ENCODE measurements at places on chromosomes 1 and 21.

DNA sequence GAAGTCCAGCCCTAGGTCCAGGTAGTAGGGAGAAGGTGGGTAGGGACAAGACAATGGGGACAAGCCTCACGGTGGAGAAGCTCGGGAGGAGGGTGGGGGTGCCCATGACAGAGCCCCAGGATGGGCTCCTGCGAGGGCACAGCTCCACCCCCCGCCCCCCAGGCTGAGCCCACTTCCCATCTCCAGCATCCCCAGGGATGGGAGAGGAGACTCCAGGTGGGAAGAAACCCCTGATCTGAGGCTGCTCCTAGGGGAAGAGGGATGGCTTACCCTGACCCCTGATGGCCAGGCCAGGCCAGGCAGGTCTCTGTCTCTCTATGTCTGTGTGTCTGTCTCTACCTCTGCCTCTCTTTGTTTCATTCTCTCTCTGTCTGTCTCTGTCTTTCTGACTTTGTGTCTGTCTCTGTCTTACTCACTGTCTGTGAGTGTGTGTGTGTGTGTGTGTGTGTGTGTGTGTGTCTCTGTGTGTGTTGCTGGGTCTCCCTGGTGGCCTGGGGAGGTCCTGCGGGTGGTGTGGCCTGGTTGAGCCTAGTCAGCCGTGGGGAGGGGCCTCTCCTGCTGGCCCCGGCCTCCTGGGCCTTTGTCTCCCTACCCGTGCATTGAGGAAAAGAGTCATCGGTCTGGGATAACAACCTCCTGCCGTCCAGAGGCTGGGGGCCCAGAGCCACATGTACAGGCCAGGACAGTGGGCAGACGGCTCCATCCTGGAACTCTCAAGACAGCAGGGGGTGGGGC, 45.7 kb downstream of the WNT9A start:
- no peak for DNase-seq

DNA sequence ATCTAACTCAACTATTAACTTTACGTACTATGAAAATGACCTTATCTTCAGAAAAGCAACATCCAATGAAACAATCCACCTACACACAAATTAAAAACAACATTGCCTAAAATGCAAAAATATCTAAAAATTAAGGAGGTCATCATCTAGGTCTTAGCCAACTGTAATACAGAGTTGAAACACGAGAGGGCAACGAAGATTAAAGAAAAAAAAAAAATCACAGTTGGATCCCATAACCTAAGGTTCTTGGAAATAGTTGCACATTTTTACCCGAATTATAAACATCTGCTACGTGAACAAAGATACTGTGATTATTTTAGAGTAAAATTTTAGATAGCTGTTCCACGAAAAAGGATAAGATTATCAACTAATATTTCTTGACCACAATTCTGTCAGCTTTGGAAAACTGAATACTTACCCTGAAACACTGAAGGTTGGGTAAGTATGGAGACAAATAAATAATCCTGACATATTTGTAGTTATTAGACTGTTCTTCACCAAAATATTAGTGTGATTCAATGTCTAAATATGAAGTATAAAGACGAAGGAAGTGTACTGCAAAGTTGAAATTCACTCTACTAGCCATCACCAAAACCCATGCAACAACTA, 88.0 kb upstream of the AK4 start:
- no peak for DNase-seq

DNA sequence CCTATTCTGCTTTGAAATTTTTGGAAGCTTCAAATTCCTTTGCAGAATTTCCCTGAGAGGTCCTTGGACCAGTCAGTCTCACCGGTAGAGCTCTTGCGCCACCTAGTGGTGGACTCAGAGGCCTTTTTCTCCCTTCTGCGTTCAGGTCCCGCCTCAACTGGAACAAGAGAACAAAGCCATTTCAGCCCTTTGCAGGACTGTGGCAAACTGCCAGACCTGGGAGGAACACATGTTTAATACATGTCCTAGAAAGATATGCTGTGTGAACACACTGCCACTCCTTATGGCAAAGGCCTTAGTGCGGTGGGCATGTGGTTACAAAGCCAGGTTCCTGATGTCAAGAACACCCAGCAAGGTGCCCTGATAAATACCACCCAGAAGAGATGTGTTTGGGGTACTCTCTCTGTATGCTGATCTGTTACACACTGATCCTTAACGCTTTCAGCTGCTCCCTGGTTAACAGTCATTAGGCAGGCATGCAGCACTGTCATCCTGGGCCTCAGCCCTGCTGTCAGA, 82.2 kb upstream of the SSX2IP start:
- peak; percentile 63 for DNase-seq

DNA sequence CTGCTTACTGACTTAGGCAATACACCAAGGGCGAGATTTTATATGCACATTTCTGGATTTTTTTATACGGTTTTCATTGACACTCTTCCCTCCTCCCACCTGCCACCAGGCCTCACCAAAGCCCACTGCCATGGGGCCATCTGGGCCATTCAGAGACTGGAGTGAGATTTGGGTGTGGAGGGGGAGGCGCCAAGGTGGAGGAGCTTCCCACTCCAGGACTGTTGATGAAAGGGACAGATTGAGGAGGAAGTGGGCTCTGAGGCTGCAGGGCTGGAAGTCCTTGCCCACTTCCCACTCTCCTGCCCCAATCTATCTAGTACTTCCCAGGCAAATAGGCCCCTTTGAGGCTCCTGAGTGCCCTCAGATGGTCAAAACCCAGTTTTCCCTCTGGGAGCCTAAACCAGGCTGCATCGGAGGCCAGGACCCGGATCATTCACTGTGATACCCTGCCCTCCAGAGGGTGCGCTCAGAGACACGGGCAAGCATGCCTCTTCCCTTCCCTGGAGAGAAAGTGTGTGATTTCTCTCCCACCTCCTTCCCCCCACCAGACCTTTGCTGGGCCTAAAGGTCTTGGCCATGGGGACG, 57.9 kb downstream of the LACTBL1 start:
- DNase-seq, result no peak

DNA sequence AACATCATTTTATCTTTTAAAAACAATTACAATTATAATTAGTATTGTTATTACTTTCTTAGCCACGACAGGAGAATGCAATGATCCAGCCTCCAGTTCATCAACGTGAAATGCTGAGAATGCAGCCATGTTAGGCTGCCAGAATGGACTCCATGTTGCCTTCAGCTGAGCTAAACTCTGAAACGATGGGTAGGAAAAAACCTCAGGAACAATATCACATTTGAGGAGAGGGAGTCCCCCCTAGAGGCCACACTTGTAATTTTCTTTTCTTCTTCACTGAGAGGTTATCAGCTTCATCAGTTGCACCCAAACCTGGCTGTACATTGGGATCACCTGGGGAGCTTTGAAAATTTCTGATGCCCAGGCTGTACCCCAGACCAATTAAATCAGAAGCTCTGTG, 34.6 kb upstream of the DNAH14 start:
- DNase-seq, result no peak

DNA sequence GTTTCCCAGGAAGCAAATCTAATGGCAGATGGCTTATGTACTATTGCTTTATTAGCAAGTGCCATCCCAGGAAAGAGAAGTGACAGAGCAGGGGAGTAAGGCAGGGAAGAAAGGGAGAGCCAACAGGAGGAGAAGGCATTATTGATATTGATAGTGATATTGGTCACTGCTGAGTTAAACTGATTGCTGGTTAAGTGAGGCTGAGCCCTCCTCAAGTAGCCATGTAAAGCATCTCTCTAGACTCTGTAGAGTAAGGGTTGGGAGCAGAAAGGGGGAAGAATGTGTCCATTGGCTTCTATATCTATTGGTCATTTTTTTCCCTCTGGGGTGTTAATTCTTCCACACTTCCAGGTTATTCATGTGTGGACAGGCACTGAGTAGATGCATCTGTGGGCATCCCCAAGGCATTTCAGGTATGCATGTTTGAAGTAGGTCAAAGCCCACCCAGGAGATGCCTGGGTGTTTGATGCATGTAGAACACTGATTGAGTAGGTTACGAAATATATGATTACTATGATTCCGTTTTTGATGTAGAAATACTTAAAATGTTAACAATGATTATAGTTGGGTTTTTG, 290.5 kb upstream of the DPYD start:
- no peak for DNase-seq

- DNase-seq, result no peak
Measured at GRCh38 chr1:16969651-16970050, 10.8 kb downstream of the MFAP2 start.

DNA sequence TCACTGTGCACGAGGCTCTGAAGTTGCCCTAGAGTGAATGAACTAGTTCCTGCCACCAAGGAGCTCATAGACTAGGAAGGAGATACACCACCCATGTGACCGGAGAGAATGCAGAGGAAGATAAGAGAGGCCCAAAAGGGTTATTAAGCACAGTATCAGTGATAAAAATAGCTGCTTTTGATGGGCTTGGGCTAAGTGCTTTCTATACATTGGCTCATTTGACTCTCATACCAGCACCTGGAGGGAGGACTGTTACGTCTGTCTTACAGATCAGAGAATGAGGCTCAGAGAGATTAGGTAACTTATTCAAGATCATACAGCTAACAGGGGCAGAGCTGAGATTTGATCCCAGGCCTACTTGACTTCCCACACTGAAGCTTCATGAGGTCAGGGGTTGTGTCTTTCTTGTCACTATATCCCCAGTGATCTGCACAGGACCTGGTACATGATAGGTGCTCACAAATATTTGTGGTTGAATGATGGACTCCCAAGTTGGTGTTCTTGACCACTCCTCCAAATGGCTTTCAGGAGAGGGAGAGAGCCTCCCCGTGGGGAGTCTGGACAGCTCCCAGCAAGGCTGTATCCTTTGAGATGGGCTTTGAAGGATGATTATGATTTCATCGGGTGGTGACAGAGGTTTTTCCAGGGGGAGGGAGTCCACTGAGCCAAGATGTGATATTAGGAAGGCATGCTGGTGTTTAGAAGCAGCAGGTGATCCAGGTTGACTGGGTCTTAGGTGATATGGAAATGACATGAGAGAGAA, 14.4 kb downstream of the PPFIA4 start:
- no peak for DNase-seq

DNA sequence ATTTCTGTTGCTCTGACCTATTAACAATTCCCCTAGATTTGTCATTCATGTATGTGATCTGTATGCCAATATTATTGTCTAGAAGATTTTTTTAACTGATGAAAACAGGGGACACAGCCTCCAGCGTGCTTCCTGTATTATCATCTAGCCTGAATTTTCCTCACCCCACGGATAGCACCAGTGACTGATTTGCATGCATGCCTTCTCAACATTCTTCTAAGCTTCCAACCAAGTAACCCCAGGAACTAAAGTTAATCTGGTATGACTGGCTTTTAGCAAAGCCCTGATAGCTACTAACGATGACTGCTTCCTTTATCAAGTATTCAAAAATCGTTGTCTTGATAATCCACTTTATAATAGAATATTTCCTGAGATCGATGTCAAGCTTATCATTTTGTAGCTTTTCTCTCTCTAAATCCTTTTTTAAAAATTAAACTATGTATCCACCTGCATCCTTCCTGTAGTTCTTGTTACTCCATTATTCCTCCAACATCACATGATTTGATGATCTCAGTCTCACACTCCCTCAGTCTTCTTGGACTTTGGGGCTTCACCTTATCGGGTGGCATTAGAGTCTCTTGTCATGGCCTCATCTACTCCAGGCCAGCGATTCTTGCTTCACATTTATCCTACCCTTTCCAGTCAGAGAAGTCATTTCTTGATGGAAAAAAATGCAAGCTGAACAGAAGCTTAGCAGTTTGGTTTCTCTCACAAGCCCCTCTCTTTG, 19.0 kb downstream of the BCAR3 start:
- no peak for DNase-seq

GRCh38 chr1:94989911-94990473, 63.1 kb upstream of the CNN3 start:
- DNase-seq, result no peak

- no peak for DNase-seq
Measured at GRCh38 chr1:225319871-225320270, 108.0 kb downstream of the LBR start.

- no peak for DNase-seq
Measured at GRCh38 chr1:102578804-102579203, 529.5 kb downstream of the COL11A1 start.

- DNase-seq, result no peak
Measured at GRCh38 chr1:25813734-25814471, 5.9 kb upstream of the MTFR1L start.

DNA sequence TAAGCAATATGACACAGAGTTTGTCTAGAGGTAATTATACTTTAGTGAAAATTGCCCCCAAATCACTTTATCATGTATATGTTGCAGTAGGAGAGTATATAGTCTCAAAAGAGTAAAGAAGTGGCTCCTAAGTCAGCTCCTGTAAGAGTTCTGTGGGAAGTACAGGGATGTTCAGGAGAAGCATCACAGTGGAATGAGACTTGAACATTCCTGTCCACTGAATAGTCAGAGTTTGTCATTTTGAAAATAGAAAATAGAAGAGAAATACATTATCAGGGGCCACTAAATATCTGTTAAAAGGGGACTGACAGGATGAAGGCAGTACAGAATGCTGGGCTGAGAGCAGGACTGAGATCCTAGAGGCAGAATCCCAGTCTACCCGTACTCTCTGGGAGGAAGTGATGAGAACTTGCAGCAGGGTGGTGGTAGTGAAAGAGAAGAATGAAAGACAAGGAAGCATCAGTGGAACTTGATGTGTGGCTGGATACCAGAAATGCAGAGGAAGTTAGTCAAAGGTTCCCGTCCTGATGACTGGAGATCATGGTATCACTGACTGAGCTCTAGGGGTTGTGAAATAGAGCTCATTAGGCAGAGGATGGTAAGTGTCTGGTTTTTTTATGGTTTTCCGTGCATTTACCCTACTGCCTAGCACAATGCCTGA, 153.4 kb downstream of the FMN2 start:
- DNase-seq, result no peak

GRCh38 chr1:25428475-25429166, 2.1 kb upstream of the MACO1 start:
- no peak for DNase-seq
